ENCODE measurements at places on chromosomes 5 and 9. TPM values are rescaled to one million over a fixed set of nuclear protein-coding genes. Genes with fewer than 3 reads are reported as not detected.

Gene TMEM245
- total RNA-seq, result 137 TPM

DNA sequence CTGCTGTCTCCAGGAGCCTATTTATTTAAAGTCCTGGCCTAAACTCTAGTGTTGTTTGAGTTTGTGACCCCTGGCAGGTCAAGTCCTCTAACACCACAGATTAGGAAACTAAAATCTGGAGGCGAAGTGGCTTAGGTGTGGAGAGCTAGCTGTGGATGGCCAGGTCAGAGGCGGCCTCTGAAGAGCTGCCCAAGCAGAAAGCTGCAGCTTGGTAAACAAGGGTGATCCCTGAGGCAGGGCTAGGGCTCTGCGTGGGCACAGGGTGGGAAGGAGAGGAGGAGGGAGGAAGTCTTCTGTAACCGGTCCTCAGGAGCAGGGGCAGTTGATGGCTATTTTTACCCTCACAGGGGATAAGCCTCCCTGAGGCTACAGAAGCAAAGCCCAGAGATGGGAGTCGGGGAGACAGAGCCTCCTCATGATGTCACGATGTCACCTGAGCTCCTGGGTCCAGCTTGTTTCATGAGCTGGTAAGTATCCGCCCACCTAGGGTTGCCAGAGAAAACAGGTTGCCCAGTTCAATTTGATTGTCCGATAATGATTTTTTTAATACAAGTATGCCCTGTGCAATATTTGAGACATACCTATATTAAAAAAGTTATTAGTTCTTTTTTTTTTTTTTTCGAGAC lies 25.9 kb upstream of the BOD1 start:
- no peak for DNase-seq

Gene SUSD3
- total RNA-seq, result 3.8 TPM

DNA sequence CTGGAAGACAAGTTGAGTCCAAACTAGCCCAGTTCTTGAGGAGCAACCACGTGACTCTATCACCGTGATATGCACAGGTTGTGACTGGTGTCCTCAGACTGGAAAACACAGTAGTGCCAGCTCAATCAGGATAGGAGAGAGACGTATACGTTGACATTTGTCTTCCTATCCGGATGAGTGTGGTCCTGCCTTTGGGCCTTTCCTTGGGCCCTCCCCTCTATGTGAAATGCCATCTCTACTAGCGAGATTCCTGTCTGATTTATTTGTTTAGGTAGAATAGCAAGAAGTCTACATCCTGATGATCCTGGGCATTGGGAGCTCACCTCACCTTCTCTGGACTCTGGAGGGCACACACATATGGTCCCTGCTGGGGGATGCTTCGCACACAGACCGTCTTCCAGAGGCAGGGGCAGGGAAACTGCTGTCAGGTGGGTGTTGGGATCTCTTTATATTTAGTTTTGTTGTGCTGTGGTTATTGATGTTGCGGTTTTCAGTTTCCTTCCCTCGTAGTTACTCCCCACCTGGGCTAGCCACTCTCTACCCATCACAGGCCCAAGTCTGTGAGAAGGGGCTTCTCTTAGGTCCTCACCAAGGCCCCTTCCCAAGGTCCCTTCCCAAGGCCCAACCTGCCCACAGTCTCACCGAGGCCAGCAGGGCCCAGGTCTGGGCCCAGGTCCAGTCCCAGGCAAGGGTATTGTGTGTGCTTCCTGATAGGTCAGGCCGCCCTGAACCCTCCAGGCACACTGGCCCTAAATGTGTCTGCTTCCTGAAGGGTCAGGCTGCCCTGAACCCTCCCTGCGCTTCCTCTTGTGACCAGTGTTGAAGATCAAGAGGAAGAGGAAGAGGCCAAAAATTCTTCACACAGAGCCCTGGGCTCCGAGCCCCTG lies 19.0 kb upstream of the SPINK4 start:
- no peak for DNase-seq

DNA sequence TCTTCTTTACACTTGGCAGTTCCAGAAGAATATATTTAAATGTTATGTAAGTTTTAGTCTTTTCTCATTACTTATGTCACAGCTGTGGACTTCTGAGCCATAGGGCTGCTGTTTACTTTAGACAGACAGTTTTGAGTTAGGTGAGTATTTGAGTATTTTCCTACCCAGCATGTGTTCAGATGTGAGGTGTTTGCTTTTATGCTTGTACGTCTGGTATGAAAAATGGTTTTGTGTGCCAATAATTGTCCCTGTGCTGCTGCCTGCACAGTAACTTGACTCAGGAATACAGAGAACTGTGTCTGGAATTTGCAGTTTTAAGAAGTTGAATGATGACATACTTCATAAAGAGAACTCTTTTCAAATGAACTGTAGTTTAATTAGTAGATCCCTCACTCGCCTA lies 20.8 kb downstream of the MEGF10 start:
- DNase-seq, result no peak

Gene SPRY4
- 23.6 TPM for total RNA-seq

GRCh38 chr5:139861021-139861888 lies 65.6 kb downstream of the PSD2 start:
- no peak for DNase-seq

DNA sequence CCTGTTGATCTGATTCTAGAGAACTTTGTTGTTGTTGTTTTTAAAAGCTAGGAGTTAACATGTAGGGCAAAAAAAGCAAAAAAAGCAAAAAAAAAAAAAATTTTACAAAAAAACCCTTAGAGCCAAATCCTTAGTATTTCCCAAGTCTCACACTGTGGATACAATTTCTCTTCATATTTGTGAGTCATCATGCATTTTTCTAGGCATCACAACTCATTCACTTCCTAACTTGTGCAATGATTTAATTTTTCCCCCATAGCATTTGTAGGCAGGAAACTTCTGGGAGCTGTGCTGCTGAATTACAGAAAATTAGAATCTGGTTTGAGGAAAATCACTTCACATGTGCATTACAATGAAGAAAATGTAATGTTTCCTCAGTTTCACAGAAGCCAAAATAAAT lies 91.9 kb downstream of the MARCHF3 start:
- DNase-seq, result no peak

DNA sequence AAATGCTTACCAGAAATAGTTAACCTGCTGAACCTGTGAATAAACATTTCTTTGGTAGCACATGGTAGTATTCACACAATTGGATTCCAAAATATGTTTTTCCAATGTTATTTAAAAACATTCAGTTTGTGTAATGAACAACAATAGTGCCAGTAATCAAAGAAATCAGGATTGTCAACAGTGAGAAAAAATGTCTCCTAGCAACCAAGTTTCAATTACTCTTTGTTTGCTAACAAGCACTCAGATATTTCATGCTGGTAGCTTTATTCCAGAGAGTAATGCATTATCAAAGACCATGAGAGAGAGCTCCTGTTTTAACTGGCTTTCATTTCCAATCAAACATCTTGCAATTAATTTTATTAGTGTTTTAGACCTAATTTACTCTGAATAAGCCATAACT lies 768.1 kb upstream of the GRAMD2B start:
- peak; percentile 20 for DNase-seq

GRCh38 chr9:73231203-73231602 lies 79.5 kb downstream of the ANXA1 start:
- DNase-seq, result no peak

GRCh38 chr5:150639751-150640150 lies 709 bp upstream of the SYNPO start:
- DNase-seq, result peak; percentile 67

Gene PCDHGA11
- 3.8 TPM for total RNA-seq

GRCh38 chr5:171010086-171010485 lies 148.3 kb downstream of the RANBP17 start:
- DNase-seq, result no peak

DNA sequence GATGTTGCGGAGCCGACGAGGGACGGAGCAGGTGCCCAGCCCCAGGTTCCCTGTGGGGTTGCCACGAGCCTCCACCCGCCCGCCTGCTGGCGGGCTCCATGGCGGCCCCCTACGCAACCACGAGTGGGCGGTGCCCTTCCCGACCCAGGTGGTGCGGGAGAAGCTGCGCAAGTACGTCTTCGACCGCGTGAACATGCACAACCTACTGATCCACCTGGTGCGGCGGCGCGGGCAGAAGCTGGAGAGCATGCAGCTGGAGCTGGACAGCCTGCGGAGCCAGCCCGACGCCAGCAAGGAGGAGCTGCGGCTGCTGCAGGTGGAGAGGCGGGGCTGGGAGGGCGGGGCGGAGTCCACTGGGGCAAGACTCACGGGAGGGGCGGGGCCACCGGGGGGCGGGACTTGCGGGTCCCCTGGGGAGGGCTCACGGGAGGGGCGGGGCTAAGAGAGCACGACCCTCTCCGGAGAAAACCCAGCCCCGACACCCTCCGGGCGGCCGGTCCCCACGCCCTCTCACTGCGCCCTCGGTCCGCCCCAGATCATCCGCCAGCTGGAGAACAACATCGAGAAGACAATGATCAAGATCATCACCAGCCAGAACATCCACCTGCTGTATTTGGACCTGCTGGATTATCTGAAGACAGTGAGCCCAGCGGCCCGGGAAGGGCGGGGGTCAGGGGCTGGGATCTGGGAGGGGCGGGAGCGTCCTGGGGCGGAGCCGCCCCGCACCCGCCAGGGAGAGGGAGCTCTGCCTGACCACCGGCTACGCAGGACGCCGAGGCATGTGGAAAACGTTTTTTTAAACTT lies 3.9 kb downstream of the CCDC183 start:
- peak; percentile 76 for DNase-seq

- no peak for DNase-seq
Observed at GRCh38 chr5:92207151-92207550, 824.0 kb upstream of the ARRDC3 start.

GRCh38 chr5:113520429-113520828 lies 6.9 kb downstream of the YTHDC2 start:
- no peak for DNase-seq

DNA sequence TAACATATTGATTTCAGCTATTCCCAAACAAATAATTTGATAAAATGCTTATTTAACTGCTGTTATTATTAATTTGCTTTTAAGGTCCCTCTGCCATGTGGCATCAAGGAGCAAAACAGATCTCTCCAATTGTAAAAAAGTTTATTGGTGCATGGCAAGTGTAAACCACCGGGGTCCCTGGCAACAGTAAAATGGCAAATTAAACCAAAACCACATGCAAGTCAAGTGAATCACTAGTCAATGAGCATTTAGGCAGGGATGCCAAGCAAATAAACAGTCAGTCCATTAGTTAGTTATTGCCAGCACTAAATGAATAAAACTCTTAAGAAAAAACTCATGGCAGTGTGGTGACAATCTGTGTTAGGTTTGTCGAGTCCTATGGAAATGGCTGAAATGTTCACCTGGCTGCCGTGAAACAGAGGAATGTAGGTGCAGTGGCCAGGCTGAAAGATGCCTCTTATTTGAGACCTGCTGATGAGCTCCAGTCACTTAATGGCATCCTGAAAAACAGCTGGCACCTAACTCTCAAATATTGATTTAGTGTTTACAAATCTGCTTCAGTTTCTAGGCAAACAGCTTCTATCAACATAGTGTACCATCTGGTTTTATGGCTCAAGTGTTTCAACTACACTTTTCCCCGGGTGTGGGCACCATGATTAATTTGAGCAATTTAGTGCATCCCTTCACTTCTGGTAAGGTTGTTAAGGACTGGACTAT lies 296.5 kb upstream of the ITGA1 start:
- DNase-seq, result no peak

GRCh38 chr9:89454498-89455355 lies 43.2 kb downstream of the SEMA4D start:
- no peak for DNase-seq

- peak; percentile 61 for DNase-seq
Observed at GRCh38 chr5:98769959-98770208, 3.6 kb upstream of the RGMB start.

Gene IL13
- total RNA-seq, result not detected

- DNase-seq, result peak; percentile 53
Observed at GRCh38 chr5:146291421-146292074, 47.1 kb upstream of the POU4F3 start.

DNA sequence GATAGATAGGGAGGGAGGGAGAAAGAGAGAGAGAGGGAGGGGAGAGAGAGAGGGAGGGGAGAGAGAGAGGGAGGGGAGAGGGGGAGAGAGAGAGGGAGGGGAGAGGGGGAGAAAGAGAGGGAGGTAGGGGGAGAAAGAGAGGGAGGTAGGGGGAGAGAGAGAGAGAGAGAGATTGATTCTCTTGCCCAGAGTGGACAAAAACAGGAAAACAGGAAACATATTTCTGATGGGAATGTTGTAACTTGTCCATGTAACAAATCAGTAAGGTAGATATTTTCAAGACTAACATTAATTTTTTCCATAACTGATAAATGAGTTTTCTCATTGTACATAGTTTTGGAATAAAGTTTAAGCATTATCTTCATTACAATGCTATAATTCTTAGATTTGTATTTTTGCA lies 811.7 kb upstream of the GRAMD2B start:
- no peak for DNase-seq

Data from lung (tissue), 17 donors.